ENCODE measurements at places on chromosomes 6 and 20.
A peak's percentile ranks its signal among the peaks of the same experiment; 100 is the strongest.

DNA sequence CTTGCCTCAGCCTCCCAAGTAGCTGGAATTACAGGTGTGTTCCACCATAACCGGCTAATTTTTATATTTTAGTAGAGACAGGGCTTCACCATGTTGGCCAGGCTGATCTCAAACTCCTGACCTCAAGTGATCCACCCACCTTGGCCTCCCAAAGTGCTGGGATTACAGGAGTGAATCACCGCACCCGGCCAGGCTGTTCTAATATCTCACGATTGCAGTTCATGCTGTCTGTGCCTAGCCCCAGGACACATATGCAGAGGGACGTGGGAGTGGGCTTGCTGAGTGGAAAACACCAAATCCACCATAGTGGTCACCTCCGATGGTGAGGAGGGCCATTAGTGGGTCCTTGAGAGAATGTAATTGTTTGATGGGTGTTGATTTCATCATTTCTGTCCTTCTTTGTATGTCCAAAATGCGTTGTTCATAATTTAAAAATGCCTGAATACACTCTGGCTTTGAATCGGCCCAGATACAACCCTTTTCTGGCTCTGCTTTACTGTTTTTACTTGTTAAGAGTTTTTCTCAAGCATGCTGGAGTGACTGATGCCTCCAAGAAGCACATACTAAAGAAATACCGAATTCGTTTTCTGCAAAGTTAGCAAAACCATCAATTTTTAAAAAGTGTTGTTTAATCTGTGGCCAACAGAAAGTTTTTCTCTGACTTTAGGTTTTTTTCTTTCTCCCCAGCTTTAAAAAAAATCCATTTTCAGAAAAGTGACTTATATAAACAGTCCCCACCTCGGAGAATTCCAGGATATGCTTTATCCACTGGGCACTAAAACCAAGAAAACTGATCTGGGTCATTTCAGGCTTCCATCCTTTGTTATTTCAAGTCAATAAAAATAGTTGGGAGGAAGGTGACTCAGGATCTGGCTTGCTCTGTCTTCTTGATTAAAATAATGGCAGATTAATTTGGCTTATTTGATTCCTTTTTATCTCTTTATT lies 18.8 kb upstream of the RALGAPA2 start:
- DNase-seq = no peak

DNA sequence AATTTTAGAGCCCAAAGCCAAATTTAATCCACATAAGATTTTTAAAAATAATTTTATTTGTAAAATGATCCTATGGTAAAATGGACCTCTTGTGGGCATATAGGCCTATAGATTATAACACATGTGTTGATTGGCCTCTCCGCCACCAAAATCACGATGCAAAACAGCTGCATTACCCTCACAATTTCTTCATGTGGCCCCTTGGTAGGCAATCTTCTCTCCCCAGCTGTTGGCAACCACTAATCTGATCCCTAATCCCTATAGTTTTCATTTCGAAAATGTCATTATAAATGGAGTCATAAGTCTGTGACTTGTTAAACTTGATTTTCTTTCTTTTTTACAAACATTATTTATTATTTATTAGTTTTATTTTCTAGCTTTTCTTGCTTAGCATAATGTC lies 263.9 kb upstream of the SULF2 start:
- no peak for DNase-seq

GRCh38 chr6:87905101-87905641 lies 142.5 kb upstream of the SPACA1 start:
- DNase-seq = no peak

GRCh38 chr6:131660195-131660594 lies 23.1 kb downstream of the ENPP3 start:
- DNase-seq = no peak

GRCh38 chr20:50987493-50988210 lies 29.0 kb downstream of the MOCS3 start:
- peak; percentile 61 for DNase-seq

GRCh38 chr20:53964067-53964466 lies 106.3 kb downstream of the BCAS1 start:
- DNase-seq = no peak

- no peak for DNase-seq
These were observed 8.3 kb upstream of the CEBPB start for GRCh38 chr20:50182346-50182745.

DNA sequence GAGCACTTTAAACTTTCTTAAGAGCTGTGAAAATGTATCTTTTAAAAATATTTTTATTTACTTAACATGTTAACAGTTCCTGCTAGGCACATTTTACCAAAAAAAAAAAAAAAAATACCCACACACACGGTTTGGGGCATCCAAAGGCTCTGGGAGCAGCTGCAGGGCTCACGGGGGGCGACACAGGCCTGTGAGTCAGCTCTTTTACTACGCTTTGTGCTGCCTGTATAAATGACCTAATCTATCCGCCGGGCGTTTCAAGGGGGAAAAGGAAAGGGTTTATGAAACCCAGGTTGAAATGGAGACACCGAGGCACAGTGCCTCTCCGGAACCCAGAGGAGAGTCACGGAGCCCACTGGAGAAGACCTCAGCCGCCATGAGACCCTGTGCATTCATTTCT lies 40.4 kb downstream of the DLL1 start:
- DNase-seq = no peak

DNA sequence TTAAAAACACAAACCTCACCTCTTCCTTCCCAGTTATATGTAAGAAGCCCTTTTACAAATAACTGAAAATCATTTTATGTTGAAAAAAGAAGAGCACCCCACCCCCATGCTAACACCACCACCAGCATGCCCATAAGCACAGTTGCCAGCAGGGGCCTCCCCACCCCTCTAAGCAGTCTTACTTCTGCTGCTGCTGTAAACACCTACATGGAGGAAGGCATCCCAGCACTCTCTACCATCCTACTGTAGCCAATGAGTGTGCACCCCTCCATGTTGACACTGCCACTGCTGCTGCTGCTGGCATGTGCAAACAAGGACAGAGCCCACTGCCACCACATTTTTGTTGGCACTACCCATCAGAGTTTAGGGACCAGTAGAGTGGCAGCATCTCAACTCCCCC lies 49.6 kb upstream of the PHIP start:
- no peak for DNase-seq

DNA sequence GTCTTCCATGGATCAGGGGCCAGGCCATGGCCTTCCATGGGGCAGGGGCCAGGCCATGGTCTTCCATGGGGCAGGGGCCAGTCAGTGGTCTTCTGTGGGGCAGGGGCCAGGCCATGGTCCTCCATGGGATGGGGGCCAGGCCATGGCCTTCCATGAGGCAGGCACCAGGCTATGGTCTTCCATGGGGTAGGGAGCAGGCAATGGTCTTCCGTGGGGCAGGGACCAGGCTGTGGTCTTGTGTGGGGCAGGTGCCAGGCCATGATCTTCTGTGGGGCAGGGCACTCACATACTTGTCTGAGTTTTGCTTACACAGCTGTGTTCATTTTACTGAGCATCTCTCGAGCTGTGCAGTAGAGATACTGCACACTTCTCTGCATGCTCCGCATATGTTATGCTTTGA lies 57.3 kb upstream of the THBS2 start:
- no peak for DNase-seq

- no peak for DNase-seq
These were observed 12.1 kb upstream of the TGM2 start for GRCh38 chr20:38177201-38177600.

- no peak for DNase-seq
These were observed 6.4 kb upstream of the ADA start for GRCh38 chr20:44657875-44658274.

DNA sequence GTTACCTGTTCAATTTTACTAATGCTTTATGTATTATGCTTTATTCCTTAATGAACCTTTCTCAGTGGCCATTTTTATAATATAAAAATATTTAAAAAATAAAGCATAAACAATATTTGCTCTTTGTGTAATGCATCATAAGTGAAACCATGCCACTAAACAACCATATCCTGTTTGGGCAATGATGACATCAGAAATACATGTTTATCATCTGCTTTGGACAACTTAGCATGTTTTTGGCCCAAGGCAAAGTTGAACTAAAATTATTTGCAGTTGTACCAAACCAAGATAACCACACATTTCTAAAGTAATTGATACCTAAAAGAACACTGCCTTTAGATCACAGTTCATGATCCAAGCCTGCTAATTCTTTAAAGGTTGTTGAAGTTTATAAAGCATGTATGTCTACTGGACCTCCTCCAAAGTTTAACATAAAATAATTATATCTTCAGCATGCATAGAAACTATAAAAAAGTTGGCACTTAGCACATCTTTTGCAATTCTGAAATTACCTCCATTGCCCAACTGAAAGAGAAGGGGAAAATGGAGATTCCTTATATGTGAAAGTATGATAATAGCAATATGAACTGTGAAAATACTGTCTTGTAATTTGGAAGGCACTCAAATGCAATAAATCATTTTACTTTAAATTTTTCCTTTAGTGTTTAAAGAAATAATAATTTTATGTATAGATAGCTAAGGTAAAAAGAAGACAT lies 325.6 kb upstream of the RUNX2 start:
- DNase-seq = peak; percentile 3

All from central memory CD4-positive, alpha-beta T cell (primary cell).